EL (cell line): ENCODE measurements at places on chromosomes 1 and 21.

GRCh38 chr1:15959827-15960446, 16.0 kb downstream of the ZBTB17 start:
- no peak for DNase-seq

GRCh38 chr21:42040411-42041180, 30.4 kb upstream of the ZBTB21 start:
- DNase-seq, result peak; percentile 100

DNA sequence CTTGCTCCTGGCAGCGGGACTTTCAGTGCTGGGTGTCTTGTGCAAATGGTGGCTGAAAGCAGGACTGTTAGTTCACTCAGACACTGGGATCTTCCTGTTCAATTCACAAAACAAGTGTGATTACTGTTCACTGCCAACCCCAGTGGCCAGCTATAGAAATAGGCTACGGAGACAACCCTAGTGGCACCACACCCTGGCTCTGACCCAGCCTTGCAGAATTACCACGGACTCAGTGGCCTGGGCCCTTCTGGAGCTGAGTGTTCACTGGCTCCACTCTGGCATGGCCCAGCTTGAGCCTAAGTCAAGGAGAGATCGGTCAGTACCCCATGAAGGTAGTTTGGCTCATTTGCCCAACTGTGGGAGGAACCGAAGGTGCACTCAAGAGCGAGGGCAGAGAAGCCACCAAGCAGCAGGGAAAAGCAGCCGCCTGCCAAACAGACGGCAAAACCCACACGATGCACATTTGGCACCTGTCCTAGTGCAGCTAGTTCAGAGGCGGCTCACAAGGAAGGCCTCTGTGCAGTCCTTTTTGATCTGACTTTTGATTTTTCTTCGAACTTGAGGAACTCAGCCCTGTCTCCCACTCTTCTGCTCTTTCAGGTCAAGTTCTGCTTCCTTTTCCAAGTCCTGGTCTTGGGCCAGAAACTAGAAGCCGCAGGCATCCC, 5.9 kb downstream of the KIAA2013 start:
- DNase-seq, result no peak

GRCh38 chr1:52037402-52037814, 3.8 kb upstream of the KTI12 start:
- peak; percentile 28 for DNase-seq

GRCh38 chr1:9835758-9836631, 12.2 kb upstream of the CLSTN1 start:
- peak; percentile 21 for DNase-seq

- no peak for DNase-seq
Observed at GRCh38 chr1:89070509-89070908, 5.5 kb upstream of the GBP1 start.

DNA sequence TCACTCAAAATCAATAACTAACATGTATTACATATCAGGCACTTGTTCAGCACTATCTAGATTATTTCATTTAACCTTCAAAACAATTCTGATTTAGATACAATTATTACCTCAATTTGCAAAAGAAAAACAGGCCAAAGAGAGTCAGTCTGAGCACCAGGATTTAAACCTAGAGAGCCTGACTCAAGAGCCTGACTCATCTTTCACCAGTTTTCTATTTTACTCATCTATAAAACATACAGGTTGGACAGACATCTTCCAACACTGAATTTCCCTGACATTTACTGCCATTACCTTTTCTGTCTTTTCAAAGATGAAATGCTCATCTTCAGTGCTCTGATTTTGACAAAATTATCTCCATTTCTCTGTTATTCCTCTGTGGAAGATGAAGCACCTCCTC, 116.5 kb downstream of the MRPL39 start:
- no peak for DNase-seq

DNA sequence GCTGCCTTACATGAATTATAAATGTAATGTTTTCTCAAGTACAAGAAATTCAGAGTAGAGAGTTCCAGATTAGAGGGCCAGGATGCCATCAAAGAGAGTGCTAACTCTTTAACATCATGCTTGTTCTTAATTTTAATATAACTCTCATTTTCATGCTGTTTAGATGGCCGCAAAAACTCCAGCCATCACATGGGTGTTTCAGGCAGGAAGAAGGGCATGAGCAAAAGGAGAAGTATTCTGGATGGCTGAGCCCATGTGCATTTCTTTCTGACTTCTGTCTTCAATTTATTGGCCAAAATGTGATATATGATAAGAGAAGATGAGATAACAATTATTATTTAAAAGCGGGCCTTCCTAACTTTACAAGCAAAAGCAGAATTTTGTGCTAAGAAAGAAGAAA, 1328.6 kb downstream of the MRPL39 start:
- DNase-seq, result no peak

GRCh38 chr1:230833511-230833910, 34.8 kb downstream of the C1orf198 start:
- no peak for DNase-seq

- DNase-seq, result no peak
Observed at GRCh38 chr21:17523007-17523451, 10.2 kb downstream of the CXADR start.

- DNase-seq, result no peak
Observed at GRCh38 chr1:96683931-96684330, 37.7 kb upstream of the PTBP2 start.

DNA sequence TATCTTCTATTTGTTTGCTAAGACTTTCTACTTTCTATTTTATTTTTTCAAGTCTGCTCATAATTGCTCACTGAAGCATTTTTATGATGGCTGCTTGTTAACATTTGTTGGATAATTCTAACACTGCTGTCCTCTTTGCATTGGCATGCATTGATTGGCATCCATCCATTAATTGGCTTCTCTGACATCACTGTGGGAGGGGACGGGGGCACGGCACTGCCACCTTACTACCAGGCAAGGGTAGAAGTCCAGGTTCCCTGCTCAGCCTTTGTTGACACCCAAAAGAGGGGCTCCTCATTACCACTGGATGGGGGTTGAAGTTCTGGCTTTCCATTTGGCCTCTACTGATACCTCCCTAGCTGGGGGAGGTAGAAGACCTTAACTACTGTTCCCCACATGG, 11.5 kb upstream of the ABCG1 start:
- no peak for DNase-seq

GRCh38 chr1:178908358-178908757, 37.5 kb upstream of the ANGPTL1 start:
- DNase-seq, result peak; percentile 40

GRCh38 chr1:106831511-106831910, 225.0 kb upstream of the PRMT6 start:
- DNase-seq, result peak; percentile 4

GRCh38 chr1:86706018-86706635, 1.8 kb downstream of the SH3GLB1 start:
- peak; percentile 4 for DNase-seq

DNA sequence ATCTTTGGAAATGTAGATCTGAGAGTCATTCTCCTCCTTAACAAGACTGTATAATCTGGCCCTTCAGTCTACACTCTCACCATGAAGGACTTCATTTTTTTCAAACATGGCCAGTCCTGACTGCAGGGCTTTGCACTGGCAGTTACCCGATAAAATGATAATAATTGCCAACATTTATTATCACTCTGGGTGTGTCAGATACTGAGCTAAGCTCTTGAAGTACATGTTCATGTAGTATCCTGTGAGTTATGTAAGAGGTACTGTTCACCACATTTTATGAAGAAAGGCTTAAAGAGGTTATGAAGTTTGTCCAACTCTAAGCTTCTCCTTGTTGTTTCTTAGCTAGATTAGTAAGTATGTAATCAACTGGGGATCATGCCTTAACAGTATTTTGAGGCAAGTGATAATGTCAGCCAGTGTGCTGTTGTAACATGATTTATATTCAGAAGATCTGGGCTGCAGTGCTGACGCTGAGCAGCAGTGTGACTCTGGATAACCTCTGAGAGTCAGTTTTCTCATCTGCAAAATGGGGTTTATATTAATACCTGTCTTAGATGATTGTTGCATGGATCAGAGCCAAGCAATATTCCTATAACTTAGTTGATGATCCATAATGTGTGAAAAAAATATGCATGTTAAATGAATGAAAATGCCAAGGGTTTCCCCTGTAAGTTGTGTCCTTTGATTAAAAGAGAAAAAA, 42.1 kb upstream of the LEPR start:
- DNase-seq, result no peak

- DNase-seq, result peak; percentile 15
Observed at GRCh38 chr1:91092503-91092902, 70.7 kb upstream of the ZNF644 start.

- no peak for DNase-seq
Observed at GRCh38 chr1:184499616-184500015, 112.8 kb downstream of the C1orf21 start.

- DNase-seq, result peak; percentile 78
Observed at GRCh38 chr1:7975212-7975865, 13.8 kb downstream of the PARK7 start.

DNA sequence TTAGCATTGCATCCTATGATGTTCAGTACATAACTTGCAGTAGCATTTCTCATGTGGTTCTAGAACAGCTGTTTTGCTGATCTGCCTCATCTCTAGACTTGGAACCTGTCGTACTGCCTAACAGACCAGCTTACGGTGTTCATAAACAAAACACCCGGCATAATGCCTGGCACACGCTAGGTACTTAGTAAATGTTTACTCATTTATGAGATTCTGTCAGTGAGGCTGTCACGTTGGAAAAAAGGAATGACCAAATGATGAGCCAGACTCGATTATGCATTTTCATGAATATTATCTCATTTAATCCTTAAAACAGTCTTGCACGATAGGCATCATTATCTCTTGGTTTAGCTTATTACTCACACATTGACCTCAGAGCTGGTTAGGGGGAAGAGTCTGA, 46.4 kb downstream of the CACHD1 start:
- peak; percentile 61 for DNase-seq

- DNase-seq, result no peak
Observed at GRCh38 chr1:1945782-1946393, 26.8 kb upstream of the TMEM52 start.

DNA sequence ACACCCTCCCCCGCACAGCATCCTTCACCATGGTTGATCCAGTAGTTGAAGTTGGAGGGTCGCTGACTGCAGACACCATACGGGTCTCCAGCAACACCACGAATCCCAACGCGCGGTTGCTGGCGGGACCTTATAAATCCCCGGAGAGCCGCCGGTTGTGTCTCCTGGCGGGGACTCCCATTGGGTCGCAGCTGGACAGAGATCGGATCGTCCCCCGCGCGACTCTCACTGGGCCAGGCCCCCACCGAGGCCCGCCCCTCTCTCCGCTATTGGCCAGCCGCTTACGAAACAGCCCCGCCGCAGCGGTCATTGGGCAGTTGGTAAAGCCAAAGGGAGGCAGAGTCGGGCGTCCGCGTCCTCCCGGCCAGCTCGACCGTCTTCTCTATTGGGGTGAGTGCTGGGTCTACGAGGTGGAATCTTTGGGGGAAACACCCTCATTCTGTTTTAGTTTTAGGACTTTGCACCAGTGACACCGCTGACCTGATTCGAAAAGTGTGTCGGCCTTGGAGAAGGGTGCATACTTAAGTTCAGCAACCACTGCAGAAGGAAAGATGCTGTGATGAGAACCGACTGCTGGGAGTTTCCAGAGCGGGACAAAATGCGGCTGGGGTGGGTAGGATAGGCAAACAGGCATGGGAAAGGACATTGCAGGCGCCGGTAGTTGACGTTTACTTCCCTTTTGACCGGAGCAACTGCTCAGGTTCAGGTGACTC, 27.4 kb downstream of the RABIF start:
- peak; percentile 91 for DNase-seq

DNA sequence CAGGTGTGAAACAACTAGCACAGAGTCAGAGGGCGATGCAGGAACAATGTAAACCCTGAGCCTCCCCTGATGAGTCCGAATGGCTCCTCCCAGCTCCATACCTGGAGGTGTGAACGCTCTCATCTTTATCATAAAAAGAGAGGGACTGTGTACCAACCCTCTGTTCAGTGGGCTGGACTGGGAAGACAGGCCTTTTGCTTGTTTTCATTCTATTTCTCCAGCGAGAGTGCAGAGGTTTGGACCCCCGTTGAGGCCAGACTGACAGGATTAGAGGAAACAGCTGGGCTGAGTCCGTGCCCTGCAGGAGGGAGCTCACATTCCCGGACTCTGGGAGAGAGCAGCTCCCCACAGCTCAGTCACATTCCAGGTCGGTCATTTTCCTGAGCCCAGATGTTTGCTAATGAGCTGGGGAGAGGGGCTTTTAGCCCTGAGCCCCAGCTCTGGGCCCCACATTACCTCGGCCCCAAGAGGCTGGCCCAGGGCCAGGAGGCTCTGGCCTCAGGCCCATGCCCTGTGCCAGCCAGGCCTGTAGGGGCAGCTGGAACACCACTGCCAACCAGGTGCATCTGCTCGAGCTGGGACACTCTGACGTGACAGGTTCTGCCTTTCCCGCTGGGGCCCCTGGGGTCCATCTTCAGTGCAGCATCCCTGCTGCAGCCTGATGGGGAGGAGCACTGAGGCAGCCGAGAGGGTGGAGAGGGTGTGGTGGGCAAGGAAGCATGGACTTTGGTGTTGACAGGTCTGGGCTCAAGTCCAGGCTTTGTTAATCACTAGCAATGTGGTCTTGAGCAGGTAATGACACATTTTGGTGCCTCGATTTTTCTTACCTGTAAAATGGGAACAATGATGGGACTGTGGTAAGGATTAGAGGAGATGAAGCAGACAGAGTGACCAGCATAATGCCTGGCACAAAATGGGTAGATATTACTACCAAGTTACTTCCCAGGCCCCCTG, 3.5 kb upstream of the NBL1 start:
- DNase-seq, result no peak

- no peak for DNase-seq
Observed at GRCh38 chr1:151002051-151002450, 4.7 kb downstream of the MINDY1 start.

DNA sequence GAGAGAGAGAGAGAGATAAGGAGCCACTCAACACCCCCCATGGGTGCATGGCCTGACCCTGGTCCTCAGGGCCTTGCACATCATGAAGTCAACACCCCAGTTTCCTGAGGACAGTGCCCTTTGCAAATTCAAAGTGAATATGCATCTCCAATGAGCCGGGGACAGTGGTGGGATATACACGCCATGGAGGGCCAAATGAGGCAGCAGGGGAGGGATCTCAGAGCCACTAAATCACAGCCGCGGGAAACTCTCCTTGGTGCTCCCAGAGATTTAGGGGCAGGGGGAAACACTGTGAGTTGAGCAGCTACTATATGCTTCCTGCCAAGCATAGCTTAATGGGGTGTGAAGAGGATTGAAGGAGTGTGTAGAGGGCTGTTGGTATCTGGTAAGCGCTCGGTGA, 35.5 kb downstream of the MATN1 start:
- DNase-seq, result no peak

DNA sequence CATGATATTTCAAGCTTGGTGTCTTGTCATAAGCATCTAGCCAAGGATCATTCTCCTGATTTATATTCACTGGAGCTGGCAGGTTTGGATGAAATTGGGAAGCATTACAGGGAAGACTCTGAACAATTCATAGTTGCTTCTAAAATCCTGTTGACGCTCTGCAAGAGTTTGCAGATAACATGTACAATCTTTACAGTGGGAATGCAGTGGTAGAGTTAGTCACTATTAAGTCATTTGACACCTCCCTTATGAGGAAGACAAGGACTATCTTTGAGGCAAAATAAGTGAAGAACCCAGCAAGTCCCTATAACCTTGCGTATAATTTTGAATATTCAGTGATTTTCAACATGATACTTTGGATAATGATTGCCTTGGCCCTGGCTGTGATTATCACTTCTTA, 45.3 kb upstream of the CRB1 start:
- DNase-seq, result no peak

- DNase-seq, result no peak
Observed at GRCh38 chr21:45724345-45724961, 80.9 kb downstream of the PCBP3 start.
